ENCODE measurements at places on chromosomes 2 and 18. TPM values are rescaled to one million over a fixed set of nuclear protein-coding genes. Genes with fewer than 3 reads are reported as not detected.

Gene CDK15
- not detected for total RNA-seq

Gene RBM43
- 13.3 TPM for total RNA-seq

Gene SUPT7L
- 75.5 TPM for total RNA-seq

Gene PROM2
- 0.31 TPM for total RNA-seq

Gene REEP1
- total RNA-seq = 0.63 TPM

Gene CCDC121
- total RNA-seq = 0.84 TPM

Gene CGREF1
- 0.10 TPM for total RNA-seq

Gene SERPINB7
- total RNA-seq = not detected

Gene ALPG
- total RNA-seq = not detected
